Fibroblast of skin of scalp (primary cell): ENCODE measurements at places on chromosomes 1 and 21.

DNA sequence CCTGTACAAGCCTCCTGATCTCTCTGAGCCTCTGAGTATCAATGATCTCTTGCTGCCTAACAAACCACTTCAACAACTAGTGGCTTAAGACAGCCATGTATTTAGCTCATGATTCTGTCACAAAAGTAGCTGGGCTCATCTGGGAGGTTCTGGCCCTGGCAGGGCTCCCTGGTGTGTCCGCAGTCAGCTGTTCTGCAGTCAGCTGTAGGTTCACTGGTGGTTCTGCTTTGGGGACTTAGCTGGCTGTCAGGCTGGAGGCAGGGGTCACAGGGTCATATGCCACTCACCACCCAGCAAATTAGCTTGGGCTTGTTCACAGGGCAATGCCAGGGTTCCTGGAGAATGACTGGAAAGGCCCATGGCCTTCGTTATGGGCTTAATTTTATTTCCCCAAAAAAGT is 64.8 kb downstream of the DISP3 start:
- no peak for DNase-seq

DNA sequence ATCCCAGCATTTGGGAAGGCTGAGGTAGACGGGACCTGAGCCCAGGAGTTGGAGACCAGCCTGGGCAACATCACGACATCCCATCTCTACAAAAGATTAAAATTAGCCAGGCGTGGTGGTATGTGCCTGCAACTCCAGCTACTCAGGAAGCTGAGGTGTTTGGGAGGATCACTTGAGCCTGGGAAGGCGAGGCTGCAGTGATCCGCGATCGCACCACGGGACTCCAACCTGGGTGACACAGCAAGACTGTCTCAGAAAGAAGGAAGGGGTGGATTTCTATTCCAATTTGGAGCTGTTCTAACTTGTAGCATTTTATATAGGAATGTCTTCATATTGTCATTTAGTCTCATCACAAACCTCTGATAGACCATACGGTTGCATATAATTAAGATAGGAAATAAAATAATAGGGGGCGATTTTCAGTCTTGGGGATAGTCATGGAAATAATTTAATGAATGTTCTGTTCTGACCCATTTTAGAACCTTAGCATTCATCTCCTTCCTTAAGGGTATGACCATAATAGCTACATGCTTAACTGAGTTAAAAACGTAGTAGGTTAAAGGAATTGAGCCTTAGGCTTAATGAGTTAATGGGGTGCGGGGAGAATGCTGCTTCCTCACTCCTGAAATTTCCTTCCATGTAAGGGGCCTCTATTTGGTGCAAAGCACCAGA is 93.1 kb downstream of the ADCY10 start:
- DNase-seq, result no peak

GRCh38 chr21:42227909-42228708 is 9.2 kb downstream of the ABCG1 start:
- peak; percentile 69 for DNase-seq

DNA sequence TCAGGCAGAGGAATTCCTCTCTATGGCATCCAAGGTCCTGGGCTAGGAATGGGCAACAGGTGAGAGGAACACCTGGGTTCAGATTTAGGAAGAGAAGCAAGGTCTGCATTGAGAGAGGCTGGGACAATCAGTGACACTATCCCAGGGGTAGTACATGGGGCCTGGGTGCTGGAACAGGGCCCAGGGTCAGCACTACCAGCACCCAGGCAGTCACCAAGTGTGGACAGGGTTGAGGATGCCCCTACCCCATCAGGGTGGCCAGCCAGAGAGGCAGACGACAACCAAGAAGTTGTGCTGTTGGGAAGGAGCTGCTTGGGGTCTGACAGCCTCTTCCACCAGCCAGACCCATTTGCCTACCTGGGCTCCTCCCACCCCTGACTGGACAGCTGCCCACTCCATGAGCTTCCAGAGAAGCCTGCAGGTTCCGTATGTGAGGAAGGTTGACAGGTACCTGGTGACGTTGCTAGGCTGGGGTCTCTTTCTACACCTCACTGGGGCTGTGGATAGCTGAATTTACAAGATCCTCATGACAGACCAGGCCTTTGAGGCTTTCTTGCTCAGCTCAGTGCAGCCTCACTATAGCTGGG is 13.9 kb downstream of the CYP4A11 start:
- DNase-seq, result no peak

GRCh38 chr1:235050911-235051360 is 77.7 kb downstream of the TOMM20 start:
- peak; percentile 58 for DNase-seq

DNA sequence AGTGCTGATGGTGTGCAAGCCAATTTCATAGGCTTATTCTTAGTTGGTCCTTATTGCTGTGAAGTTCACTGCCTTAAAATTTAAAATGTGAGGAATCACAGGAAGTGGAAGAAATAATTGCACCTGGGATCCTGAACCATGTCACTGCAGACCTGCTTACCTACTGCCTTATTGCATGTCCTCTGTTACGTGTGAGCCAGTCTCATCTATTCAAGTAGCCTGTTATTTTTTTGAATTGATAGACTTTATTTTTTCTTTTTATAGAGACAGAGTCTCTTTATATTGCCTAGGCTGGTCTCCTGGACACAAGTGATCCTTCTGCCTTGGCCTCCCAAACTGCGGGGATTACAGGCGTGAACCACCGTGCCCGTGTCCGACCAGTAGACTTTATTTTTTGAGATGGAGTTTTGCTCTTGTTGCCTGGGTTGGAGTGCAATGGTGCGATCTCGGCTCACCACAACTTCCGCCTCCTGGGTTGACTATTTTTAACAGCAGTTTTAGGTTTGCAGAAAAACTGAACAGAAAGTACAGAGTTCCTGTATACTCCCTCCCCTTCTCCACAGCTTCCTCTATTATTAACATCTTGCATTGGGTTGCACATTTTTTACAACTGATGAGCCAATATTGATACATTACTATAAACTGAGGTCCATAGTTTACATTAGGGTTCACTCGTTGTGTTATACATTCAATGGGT is 14.0 kb upstream of the DISC1 start:
- DNase-seq, result no peak
